ENCODE measurements at places on chromosomes 11 and 22.

GRCh38 chr11:86035164-86035563 lies 33.7 kb downstream of the PICALM start:
- DNase-seq, result no peak

GRCh38 chr11:75946531-75947530 lies 131.8 kb downstream of the UVRAG start:
- DNase-seq, result no peak

DNA sequence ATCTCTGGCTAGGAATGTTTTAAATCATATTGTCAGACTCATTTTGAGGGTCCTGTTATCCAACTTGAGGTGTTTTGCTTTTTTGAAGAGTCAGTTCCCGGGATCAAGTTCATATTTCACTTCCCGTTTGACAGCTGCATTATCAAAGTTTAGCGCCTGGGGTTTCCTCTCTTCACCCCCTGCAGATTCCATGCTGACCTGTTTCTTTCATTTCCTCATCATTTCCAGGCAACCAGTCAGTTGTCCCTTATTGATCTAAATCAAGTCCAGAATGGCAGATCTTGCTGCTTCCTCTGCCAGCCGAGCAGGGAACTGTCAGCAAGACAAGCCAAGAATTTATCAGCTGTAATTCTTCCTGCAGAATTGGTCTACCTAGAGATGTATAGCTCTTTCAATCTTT lies 197.6 kb upstream of the SYN3 start:
- no peak for DNase-seq

DNA sequence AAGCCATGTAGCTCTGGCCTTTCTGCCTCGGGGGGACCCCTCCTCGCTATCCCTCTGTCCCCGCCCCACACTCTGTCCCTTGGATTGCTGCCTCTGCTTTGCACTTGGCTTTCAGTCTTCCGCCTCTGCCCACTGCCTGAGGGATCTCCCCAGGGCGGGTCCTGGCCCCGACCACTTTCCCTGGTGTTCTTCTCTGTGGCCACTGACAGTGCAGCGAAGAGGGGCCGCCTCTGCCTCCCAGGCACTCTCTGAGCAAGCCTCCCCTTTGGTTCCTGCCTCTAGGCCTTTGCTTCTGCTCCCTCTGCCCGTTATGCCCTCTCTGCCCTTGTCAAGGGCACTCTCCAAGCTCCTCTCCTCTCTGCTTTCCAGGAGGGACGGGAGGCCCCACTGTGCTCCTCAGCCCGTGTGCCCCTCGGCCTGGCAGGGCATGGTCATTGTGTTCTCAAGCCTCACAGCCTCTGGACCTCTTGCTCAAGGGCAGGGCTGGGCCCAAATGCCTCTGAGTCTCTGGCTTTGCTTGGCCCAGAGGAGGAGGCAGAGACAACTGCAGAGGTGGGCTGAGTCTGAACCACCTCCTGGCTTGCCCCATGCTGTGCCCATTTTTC lies 5.5 kb upstream of the MPPED1 start:
- DNase-seq, result no peak

- DNase-seq, result no peak
Observed at GRCh38 chr11:119422809-119423508, at the start of gene THY1. Gene THY1 (minus strand): TSS chr11:119423172. CDS start chr11:119420905, 2,267 bp downstream.

GRCh38 chr11:94450048-94450447 lies 43.6 kb downstream of the MRE11 start:
- no peak for DNase-seq

DNA sequence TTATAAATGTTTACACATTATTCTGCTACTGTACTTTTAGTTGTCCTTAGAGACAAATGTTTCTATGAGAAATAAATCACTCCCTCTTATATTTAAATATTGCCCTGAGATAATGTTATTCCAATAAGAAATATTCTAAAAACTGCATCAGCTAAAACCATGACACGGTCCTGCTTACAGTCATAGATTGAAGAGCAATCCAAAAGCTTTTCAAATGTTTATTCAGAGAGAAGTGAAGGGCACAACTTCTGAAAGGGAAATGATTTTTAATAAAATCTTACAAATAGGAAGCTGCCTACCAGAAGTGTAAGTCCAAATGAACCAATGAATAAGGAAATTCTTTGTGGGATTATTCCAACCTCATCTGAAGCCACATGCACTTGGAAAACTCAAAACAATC lies 49.2 kb downstream of the STK33 start:
- no peak for DNase-seq

DNA sequence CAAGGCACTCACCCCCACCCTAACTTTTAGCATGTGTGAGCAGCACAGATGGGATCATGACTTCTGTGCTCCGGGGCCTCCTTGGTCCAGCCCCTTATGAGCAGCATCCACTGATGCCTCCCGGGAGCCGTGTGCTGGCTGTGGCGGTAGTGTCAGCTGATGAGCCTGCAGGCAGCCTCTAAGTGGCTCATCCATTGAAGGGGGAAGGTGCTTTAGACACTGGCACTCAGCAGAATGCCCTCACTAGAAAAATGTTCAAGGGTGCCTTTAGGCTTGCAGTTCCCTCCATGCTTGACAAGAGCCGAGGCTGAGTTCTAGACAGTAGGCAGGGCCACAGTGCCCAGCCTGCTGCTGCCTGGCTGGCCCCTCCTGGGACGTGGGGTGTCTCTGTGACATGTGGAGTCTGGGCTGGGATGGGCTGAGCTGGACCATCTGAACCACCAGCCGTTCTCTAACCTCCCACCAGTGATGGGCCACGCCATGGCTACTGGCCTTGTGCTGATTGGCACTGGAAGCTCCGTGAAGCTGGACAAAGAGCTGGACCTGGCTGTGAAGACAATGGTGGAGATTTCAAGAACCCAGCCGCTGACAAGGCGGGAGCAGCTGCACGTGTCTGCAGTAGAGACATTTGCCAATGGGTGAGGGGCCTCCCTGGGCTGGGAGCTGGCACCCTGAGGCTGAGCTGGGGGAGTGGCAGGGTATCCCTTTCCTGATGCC lies 5.8 kb downstream of the TTC38 start:
- no peak for DNase-seq

DNA sequence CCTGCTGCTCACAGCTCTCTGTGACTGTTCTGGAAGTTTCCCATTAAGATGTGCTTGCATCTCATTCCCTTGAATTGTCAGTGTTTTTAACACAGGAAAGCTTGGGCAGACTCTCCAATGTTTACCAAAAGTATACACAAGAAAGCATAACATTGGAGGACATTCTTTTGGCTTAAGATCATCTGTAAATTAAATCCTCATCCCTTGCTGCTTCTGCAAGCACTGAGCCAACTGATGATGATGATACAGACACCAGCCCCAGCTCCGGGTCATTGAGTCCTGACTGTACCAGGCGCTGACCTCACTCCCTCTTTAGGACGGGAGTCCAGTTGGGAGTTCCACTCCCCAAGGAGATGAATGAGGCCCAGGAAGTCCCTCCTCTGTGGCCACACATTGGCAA lies 23.8 kb downstream of the CD82 start:
- no peak for DNase-seq

DNA sequence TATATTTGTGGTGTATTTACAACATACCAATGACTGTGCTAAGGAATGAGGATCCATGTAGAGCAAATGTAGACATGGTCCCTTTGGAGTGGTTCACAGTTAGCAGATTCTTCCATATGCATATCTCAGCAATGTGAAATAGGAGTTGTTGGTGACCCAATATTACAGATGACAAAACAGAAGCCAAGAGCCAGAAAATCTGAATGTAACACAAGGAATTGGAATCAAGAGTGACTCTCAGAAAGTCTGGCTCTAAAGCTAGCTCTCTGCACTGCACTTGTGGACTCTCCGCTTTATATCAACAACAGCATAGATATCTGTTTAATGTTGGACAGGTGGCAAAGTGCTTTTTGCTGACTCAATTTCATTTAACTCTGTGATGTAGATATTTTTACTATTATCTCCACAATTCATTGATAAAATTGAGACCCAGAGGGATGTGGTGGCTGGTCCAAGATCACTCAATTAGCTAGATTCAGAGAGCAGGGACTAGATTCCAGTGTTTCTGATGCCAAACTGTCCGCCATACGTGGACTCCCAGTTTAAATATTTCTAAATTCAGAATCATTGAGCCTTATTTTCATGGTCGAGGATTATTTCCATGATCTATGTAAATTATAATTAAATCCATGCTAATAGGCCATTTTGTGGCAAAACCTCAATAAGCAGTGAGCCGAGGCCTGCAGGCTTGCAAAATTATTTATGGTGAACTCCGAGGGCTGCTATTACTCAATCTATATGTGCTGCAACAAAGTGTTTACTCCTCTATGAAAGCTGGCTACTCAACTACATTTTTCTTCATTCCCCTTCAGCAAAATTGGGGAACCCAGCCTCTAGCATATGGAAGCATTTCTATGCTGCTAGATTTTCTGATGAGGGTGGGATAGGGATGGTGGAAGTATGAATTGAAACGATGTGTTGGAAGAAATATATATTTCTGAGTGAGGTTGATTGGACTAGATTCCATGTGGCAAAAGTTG lies 21.1 kb upstream of the TENM4 start:
- no peak for DNase-seq

DNA sequence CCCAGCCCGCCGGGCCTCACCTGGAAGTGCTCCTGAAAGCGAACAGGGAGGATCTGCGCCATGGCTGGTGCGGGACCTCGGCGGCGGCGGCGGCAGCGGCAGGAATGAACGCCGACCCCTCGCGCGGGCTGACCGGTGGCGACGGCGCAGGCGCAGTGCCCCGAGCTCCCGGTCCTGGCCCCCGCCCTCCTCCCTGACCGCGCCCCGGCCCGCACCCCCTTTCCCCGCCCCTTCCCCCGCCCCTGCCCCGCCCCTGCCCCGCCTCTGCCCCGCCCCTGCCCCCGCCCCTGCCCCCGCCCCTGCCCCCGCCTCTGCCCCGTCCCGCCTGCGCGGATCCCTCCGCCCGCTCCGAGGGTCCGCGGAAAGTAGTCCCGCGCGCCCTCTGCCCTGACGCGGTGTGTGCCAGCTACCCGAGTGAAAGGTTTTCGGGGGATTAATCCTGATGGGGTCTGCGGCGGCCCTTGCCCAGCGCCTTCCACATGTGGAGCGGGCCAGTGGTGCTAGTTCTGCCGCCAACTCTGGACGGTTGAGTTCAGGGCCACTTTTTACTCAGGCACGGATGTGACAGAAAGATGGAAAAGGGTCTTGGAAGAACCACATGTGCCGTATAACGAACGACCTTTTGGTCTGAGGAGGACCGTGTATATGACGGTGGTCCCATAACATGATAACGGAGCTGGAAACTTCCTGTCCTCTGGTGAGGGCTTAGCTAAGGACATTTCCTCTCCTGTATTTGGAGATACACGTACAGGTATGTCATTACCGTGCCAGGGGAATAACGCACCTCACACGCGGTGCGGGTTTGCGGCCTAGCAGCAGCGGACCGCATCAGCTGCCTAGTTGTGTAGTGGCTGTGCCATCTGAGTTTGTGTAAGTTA lies at the start of gene CLTCL1:
Gene CLTCL1 (minus strand): TSS at position 140 of the 878 bp plus-strand sequence. CDS start 78 bp downstream, at position 62.
- DNase-seq, result peak; percentile 75

DNA sequence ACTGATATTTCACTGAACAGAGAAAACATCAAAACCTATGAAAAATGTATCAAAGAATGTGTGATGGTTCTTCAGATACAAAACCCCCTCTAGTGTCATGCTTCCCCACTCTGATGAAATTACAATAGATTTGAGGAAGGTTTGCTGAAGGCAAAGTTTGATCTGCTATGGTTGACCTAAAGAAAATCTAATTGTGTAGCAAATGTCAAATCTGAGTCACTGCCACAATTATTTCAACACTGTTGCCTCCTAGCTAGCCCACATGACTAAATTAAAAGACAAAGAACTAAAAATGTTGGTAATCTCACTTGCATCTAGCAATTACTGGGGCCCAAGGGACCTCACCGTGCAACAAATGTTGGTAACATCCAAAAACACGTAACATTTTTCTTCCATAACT lies 728.0 kb downstream of the DLG2 start:
- DNase-seq, result no peak

Data from activated CD4-positive, alpha-beta T cell treated with anti-CD3 and anti-CD28 coated beads for 48 hours (primary cell).